Epithelial cell of proximal tubule (primary cell): ENCODE measurements at places on chromosomes 1 and 21. TPM values are rescaled to one million over a fixed set of nuclear protein-coding genes. Genes with fewer than 3 reads are reported as not detected.

The F13B gene
- not detected in 2 replicates for total RNA-seq

DNA sequence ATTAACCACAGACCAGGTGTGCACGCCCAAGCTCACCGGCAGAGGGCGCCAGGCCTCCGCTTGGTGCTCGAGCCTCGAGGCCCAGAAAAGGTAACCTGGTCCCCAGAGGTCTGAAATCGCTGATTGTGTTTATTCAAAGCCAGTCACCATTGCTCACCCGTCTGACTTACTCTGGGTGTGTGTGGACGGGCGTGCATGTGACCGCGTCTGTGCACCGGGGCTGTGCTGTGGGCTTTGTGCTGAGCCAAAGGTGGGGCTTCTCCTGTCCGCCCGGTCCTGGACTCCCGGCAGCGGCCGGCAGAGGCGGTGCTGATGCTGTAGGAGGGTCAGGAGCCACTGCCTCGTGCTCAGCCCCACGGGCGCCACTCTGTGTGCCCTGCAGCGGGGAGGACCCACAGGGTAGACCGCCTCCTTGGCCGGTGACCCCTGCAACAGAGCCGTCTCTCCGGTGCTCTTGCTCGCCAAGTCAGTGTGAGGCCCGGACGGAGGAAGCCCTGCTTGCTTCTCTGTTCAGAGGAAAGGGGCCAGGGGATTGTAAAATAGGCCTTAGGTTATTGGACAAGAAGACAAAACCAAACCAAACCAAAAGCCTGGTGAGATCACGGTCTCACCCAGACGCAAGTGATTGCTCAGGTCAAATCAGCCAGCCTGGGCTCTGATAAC is 32.0 kb upstream of the BTG2 start:
- no peak for DNase-seq

- DNase-seq: no peak
These were observed 92.7 kb downstream of the PLD5 start for GRCh38 chr1:242431786-242432185.

DNA sequence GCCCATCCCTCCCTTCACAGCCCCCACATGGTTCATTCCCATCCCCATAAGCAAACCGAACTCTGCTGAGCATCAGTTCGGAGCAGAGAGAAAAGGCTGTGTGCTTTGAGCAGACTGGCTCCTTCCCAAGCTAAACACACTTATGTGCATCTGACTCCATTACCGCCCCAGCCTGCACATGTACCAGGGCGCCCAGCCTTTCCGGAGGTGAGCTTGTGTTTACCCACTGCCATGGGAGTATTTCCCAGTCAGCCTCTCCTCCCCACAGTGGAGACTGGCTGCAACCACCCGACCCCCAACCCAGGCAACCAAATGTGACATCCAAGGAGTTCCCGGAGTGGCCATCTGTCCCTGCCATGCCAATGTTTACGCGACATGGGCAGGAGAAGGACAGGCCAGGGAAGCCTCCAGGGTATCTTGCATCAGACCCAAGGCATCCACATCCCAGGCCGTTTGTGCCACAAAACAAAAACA is 9.4 kb downstream of the TIAM1 start:
- no peak for DNase-seq

The EPHA2 gene
- 112 and 131 TPM in 2 replicates for total RNA-seq

GRCh38 chr21:32645261-32646182 is 33.3 kb upstream of the CFAP298 start:
- no peak for DNase-seq

DNA sequence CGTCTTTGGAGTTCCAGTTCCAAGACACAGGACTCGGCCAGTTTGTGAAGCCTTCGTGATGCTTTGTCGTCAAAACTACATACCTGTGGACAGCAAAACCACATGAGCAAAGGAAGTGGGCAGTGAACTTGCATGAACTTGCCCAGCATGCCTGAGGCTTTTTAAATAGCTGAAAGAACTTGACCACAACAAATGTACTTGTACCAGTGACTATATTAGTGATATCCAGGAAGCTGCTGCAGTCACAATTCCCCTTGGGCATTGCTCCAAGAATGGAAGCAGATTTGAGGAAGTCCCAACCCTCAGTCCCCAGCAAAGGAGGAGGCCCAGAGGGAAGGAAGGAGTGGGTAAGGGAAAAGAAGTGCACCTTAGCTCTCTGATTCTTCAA is 2.6 kb downstream of the FUCA1 start:
- DNase-seq: peak; percentile 84

The OR1C1 gene
- total RNA-seq: not detected in 2 replicates

DNA sequence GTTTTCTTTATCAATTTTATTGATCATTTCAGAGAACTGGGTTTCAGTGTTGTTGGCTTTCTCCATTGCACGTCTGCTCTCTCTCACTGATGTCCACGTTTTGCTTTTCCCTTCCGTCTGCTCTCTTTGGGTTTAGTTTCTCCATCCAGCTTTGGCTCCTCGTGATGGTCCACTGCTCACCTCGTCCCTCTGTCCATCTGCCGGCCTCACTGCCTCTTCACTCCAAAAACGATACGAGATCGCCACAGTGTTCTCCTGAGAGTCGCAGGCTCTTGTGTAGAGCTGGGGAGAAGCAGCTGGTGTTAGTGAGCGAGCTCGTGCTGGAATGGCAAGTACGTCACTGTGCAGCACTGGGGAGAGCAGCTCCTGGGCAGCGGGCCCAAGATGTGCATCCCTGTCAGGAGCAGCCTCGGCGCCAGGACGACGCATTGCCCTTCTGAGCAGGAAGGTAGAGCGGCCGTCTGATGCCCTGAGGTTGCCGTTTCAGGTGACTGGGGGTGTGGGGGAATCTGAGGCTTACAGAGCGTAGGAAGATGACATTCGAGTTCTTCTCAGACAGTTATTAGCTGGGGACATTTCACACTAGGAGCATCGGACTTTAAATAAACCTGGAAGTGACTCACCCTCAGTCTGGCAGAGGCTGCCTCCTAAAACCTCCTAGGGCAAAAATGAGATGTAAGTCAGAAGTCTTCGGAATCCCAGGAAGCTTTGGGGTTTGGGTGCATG is 31.4 kb upstream of the PCBP3 start:
- DNase-seq: no peak

The UMODL1 gene
- not detected in 2 replicates for total RNA-seq

GRCh38 chr1:20893931-20894330 is 106.8 kb upstream of the HP1BP3 start:
- DNase-seq: no peak

DNA sequence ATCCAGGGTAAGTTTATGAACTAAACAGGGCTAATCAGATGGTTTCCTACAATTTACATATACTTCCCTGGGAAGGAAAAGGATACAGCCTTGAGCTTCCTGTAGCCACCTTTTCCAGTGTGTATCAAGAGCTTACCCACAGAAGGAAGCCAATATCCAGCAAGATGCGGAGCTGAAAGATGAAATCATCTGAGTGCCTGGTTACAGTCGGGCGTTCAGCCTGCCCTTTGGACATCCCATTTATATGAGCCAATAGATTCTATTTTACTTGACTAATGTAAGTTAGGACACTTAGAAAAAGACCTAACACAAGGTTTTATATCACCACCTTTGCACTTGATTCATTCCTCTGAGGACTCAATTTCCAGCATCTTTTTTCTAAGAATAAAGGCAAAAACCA is 108.2 kb downstream of the UCHL5 start:
- no peak for DNase-seq

The TCP10L gene
- total RNA-seq: under 0.01 and 0.06 TPM in 2 replicates

The AZIN2 gene
- total RNA-seq: 0.98 and 9.6 TPM in 2 replicates

GRCh38 chr21:42777757-42778344 is 101.5 kb downstream of the WDR4 start:
- peak; percentile 72 for DNase-seq

DNA sequence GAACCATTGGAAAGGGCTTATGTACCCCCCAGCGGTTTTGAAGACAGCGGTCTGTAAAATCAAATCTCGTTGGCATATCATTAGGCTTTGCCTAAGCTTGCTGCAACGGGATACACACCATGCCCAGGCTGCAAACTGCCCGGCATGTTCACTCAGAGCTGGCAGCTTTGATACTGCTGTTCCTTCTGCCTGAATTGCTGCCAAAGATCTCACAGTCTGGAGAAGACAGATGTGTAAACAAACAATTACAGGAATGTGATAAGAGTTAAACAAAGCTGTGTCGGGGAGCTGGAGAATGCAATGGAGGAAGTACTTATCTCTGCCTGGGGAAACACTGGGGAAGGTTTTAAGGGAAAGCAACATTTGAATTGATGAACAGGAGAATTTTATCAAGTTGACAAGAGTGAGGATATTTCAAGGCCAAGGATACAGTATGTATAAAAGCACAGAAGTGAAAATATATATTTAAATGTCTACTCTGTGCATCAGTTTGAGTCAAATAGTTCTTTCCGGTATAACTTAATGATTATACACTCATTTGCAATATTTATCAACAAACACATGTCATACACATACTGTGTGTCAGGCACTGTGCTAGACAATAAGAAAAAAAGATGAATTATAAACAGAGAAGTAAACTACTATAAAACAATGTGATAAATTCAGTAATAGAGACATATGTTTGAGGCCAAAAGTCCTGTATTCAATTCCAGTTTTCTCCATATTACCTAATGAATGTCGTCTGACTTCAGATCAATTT is 29.9 kb downstream of the CHML start:
- DNase-seq: no peak

The PLA2G2C gene
- total RNA-seq: not detected in 2 replicates

GRCh38 chr1:183209533-183210158 is 23.6 kb downstream of the LAMC2 start:
- DNase-seq: peak; percentile 77

- DNase-seq: no peak
These were observed 124.0 kb downstream of the BRINP3 start for GRCh38 chr1:190353538-190354101.

- no peak for DNase-seq
These were observed 15.2 kb downstream of the ZNF697 start for GRCh38 chr1:119632841-119633240.

GRCh38 chr21:20004367-20004766 is 993.8 kb upstream of the NCAM2 start:
- DNase-seq: no peak

DNA sequence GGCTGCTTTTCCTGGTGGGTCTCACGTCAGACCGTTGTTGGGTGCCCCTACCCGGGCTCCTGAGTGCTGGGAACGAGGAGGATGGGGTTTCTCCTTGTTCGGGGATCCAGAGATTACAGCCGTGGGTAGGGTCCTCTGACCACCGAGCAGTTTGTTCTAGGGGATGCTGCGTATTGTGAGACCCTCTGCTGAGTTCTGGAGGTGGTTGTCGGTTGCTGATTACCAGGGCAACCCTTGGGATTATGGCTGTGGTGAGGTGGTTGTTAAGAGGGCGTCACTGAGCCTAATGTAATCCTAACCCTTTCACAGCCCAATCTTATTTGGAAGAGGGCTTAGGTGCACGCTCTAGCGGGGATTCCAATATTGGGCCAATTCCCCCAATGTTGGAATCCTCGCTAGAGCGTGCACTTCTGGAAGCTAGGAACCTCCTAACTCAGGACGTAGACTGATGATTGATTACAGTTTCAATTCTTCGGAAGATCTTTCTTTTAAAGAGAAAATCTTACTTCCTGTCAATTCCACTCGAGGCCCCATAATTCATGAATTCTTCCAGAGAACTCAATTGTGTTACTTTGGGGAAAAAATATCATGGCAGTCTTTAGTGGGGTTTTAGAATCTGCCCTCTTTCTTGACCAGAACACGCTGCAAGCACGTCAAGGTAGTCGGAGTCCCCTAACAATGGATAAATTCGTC is 483 bp downstream of the TCEANC2 start:
- DNase-seq: no peak

- DNase-seq: no peak
These were observed 66.2 kb downstream of the COQ8A start for GRCh38 chr1:227006226-227006796.

The NR0B2 gene
- total RNA-seq: not detected in 2 replicates

DNA sequence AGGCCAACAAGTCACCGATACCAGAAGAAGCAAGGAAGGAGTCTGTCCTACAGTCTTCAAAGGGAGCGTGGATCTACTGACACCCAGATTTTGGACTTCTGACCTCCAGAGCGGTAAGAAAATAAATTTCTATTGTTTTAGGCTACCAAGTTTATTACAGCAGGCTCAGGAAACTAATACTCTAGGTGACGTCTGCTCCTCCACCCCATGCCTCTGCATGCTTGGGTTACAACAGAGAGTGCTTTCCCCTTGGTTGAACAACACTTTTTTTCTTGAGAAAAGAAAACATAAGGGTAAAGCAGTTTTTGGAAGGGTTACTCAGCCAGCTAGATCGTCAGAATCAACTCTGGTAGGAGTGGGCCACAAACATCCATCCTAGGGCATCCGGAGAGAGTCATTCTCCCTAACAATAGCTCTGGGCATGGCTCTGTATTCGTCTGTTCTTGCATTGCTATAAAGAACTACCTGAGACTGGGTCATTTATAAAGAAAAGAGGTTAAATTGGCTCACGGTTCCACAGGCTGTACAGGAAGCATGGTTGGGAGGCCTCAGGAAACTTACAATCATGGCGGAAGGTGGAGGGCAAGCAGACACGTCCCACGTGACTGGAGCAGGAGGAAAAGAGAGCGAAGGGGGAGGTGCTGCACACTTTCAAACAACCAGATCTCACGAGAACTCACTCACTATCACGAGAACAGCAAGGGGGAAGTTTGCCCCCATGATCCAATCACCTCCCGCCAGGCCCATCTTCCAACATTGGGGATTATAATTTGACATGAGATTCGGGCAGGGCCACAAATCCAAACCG is 22.2 kb upstream of the DNAJC11 start:
- peak; percentile 12 for DNase-seq

DNA sequence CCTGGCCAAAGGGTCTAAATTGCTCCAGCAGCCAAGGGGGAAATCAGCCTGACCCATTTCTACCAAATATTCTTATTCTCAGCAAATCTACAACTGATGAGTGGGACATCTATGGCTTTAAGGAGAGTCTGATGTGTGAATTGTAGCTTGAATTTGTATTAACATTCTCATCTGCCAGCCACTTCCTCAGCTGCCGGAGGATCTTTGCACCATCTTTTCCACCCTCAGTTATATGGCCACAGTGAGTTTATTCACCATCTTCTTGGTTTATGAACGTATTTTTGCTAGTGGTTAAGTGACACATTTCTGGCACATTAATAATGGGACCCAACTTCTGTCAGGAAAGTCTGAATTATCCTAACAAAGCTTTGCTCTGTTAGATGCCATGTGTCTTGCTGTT is 69.6 kb downstream of the COLGALT2 start:
- DNase-seq: no peak
